ENCODE measurements at places on chromosomes 4 and X. TPM values are rescaled to one million over a fixed set of nuclear protein-coding genes. Genes with fewer than 3 reads are reported as not detected.

DMRTC1B gene
- total RNA-seq, result not detected

SERTM2 gene
- 1.1 TPM for total RNA-seq

PLAC1 gene
- total RNA-seq, result 1.9 TPM

FRG2 gene
- not detected for total RNA-seq

PRSS12 gene
- 1.6 TPM for total RNA-seq

GRCh38 chr4:1723131-1723801 is 1.9 kb downstream of the TACC3 start:
- DNase-seq, result no peak

- no peak for DNase-seq
These were observed 44.2 kb upstream of the SPRY1 start for GRCh38 chr4:123352240-123352945.

DNA sequence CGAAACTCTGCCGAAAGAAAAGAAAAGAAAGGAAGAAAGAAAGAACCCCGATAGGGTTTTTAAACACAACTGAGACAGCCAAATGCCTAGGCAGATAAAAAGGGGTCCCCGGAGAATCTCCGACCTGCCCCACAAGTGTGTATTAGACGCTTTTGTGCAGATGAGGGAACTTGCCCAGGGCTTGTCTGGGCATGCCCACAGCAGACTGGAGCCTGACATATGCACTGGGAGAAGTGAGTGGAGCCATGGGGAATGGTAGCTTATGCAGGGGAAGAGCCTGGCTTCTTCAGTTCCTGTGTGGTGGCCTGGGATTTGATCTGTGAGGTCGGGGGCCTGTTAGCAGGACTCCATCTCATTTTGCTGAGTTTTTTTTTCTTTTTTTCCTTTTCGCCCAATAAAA is 199.0 kb downstream of the GPC3 start:
- no peak for DNase-seq

DNA sequence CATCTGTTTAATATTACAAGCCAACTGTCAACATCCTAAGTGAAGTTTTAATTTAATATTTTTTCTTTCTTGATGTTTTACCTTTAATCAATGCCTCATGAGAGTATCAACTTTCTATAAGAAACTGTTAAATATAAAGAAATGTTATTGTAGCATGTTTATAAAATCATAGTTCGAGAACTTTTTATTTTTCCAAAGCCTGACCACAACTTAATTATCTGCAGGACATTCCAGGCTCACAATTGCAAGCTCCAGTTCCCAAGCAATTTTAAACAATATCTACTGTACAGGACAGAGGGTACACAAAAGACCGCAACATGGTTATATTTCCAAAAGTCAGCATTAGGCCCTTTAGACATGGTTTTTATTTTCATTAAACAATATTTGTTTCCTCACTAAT is 20.1 kb downstream of the STX18 start:
- DNase-seq, result no peak

DNA sequence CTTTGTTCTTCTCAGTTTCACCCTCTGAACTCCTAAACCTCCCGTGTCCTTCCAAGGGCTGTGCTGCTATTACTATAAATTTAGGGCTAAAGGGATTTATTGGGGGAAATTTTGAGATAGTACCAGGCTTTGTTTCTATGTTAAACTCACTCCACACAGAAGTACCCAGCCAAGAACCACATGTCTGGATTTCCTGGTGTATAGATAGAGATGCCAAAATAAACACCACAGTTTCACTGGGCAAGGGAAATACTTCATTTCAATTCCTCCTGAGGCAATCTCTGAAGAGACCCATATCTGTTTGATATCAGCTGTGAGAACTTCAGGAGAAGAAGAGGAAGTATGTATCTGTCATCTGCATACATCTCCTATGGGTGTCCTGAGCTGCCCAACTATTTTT is 21.7 kb upstream of the CLNK start:
- no peak for DNase-seq

DNA sequence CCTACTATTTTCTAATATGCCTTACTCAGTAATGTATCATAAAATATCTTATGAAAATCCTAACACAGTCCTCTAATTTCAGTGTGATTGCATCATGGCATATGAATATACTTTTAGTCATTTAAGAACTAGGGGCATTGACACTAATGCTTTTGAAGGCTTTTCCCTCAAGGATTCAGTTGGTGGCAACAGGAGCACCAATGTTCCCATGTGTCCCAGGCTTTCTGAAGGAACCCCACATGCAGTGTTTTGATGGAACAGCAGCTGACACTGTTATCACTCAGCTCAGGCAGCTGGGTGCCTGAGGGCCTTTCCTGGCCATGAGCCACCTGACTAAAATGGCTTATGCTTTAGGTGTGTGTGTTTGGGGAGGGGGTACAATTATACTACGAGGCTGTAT is 348.3 kb downstream of the ARHGAP24 start:
- no peak for DNase-seq

GRCh38 chrX:69324851-69325250 is 159.6 kb upstream of the PJA1 start:
- DNase-seq, result no peak

GRCh38 chrX:54695231-54695630 is 102.8 kb downstream of the ITIH6 start:
- DNase-seq, result no peak

Data from Caco-2 (cell line).